ENCODE measurements at places on chromosomes 6 and 20. TPM values are rescaled to one million over a fixed set of nuclear protein-coding genes. Genes with fewer than 3 reads are reported as not detected.

Gene MAP7
- total RNA-seq = 0.59 TPM

- H3K4me3 ChIP-seq = no peak overlapping the region
- no peak overlapping the region for H3K27ac ChIP-seq
- no peaks in the 10 kb centered on the region for H3K4me1 ChIP-seq
- H3K36me3 ChIP-seq = no peaks in the 10 kb centered on the region
These were observed 11.3 kb upstream of the RBM24 start for GRCh38 chr6:17269840-17270239.

Gene RFX6
- not detected for total RNA-seq

- H3K27me3 ChIP-seq = peaks cover 16% of the 10 kb centered on the region
- H3K4me3 ChIP-seq = no peak overlapping the region
- DNase-seq = no peak
- H3K4me1 ChIP-seq = no peaks in the 10 kb centered on the region
These were observed 241.1 kb downstream of the PREX1 start for GRCh38 chr20:48586730-48587129.

Gene PPP1R3G
- not detected for total RNA-seq

Gene PTPRA
- total RNA-seq = 51.5 TPM

- H3K4me3 ChIP-seq = no peak overlapping the region
- no peak overlapping the region for H3K27ac ChIP-seq
- no peak for DNase-seq
These were observed 25.8 kb upstream of the FABP7 start for GRCh38 chr6:122753688-122754056.

Gene BEND3
- total RNA-seq = 4.7 TPM

DNA sequence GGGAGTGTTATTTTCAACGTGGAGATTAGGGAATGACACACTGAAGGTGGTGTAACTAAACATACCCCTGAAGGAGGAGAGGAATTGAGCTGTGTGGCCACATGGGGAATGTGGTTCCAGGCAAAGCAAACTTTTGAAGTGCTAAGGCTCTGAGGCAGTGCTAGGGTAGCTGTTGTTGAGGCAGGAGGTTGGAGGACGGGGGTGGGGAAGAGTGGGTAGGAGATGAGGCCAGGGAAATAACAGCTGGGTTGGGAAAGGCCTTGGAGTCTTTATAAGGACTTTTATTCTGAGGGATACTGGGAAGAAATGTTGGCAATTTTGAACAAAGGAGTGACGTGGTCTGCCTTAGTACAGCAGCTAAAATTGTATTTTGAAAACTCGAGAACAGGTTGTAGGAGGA lies 13.0 kb downstream of the RPRD1B start:
- no peak for DNase-seq
- peaks cover 37% of the 10 kb centered on the region for H3K36me3 ChIP-seq
- H3K27me3 ChIP-seq = no peaks in the 10 kb centered on the region
- peaks cover 16% of the 10 kb centered on the region for H3K4me1 ChIP-seq
